ENCODE measurements at places on chromosomes 11 and 22.

DNA sequence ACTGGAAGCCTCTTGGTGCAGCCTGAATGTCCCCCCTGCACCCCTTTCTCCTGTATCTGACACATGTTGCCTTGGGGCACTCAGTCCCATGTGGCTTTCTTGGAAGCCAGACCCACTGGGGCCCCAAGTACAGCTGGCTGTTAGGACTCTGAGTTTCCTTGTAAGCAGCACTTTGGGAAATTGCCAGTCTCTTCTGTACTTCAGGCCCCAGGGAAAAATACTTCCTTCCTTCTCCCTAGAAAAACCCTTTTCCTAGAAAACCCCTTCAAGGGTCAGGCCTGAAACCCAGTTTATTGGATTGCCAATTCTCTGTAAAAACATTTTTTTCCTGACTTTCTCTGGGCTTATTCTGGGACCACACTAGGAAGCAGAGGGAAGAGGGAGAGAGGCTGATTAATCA, 360.3 kb downstream of the TENM4 start:
- DNase-seq = no peak

GRCh38 chr11:36079878-36080675, 136.2 kb downstream of the LDLRAD3 start:
- no peak for DNase-seq

DNA sequence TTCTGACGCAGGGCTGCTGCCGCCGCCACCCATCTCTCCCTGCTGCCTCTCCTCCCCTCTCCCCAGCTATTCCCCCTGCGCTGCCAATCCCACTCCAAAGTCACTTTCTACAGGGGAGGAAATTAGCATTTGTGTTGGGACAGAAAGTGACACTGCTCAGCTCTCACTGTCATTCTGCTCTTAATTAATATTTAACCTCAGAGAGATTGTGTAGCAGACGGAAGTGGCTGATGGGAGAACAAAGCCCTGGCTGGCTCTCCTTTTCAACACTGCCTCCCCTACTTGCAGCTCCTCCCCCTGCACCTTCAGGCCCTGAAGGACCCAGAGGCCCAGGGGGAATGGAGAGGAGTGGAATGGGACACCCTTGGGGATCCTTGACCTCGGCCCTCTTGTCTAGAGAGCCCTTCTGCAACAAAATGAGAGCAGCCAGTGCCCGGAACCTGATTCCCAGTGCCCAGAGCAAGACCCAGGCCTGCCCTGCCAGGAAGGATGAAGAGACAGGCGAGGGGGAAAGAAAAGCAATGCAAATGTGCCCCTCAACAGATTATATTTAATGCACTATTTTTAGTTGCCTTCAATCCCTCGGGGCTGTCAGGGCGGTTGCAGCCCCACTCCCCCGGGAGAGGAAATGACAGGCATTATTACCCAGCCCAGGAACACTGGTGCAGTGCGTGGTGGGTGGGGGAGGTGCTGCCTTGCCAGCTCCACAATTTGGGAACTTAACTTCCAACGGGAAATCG, 14.6 kb upstream of the NRGN start:
- no peak for DNase-seq

DNA sequence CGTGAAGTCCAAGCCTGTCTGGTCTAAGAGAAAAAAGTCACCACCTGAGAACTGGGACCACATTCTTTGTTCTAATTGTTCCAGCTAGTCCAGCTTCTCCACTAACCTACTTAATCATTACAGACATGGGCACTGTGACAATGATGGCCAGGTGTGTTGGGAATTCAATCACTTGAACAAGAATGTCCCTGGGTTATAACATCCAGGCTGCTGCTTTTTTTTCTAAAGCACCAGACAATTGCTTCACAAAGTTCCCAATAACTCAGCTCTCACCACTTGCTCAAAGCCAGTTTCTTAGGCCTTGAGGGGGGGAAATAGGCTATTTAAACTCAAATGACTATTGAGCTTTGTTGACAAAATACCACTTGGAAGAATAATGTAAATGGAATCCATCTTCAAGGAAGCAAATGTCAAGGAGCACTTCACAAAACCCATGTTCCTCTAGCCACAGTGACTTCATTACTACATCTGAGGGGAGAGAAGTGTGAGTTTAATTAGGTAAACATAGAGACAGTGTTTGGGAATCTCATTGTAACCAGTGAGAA, 80.3 kb downstream of the ME3 start:
- peak; percentile 96 for DNase-seq

GRCh38 chr22:39627865-39628562, 57.5 kb downstream of the CACNA1I start:
- DNase-seq = no peak

- no peak for DNase-seq
These were observed 10.1 kb downstream of the STIM1 start for GRCh38 chr11:3865388-3866193.

DNA sequence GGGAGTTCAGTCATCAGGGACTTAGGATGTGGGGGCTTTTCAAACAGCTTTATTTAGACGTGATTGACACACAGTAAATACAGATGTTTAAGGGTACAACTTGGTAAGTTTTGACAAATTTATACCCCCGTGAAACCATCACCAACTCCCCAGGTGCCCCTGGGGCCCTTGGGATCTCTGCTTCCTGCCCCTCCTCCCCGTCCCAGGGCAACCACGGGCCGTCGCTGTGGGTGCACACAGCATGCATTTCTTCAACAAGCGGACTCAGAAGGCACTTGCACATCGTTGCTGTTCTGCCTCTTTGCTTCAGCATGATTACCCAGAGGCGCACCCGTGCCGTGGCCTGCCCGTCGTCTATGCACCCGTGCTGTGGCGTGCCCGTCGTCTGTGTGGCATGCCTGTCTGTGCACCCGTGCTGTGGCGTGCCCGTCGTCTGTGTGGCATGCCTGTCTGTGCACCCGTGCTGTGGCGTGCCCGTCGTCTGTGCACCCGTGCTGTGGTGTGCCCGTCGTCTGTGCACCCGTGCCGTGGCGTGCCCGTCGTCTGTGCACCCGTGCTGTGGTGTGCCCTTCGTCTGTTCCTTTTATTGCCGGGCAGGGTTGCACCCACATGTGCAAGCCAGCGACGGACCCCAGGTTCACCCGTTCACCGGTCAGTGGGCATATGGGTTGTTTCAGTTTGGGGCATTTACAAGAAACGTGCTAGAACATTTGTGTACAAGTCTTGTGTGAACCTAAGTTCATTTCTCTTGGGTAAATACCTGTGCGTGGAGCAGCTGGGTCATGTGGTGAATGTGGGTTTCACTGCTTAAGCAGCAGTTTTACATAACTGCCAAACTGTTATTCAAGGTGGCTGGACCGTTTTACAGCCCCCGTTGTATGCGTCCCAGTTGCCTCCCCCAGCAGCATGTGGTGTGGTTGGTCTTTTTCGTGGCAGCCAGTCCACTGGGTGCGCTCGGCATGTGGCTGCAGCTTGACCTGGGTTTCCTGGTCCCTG, 8.3 kb downstream of the CD81 start:
- DNase-seq = no peak

- no peak for DNase-seq
These were observed 420.6 kb downstream of the BRD1 start for GRCh38 chr22:49406879-49407587.

DNA sequence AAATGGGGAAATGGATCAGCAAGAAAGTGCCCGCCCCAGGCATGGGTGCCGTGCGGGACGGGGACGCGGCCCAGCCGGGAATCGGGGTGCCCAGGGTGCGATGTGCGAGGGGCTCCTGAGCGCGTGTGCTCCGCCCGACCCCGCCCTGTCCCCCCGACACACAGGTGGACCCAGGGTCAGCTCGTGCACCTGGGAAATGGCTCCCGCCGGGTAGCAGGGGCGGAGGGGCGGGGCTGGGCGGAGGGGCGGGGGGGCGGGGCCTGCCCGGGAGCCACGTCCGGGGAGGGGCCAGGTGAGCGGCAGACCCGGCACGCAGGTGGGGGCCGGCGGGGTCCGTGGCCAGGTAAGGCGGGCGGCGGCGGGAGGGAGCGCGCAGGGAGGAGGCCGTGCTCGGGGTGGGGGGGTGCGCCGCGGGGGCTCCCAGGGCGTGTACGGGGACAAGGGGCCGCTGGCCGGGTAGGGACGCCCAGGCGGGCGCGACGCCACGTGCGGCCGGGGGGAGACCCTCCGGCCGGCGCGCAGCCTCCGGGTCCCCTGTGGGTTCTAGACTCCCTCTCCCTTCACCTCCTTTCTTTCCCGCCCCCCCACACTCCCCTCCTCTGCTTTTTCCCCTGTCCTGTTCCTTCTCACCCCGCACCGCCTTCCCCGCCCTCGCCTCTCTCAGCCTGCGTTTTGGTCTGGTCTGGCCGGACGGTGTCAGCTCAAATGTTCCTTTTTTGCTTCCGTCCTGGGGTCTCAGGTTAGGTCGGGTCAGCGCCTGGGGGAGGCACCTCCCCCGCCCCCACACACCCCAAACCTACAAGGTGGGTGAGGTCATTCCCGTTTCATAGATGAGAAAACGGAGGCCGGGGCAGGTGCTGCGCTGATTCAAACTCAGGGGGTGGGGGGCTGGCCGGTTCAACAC, at the start of gene ARHGAP8:
ARHGAP8 (plus strand) TSS at position 291 of the 904 bp plus-strand sequence. CDS start 33,953 bp downstream, outside the sequence.
- no peak for DNase-seq

Measured in NCI-H2029 treated with DMSO at 0.1 percent for 48 hours (cell line).